H54 (cell line): ENCODE measurements at places on chromosomes 7 and 10.

- no peak for DNase-seq
These were observed 89.5 kb downstream of the KCNMA1 start for GRCh38 chr10:77548157-77548556.

- no peak for DNase-seq
These were observed 189.4 kb upstream of the TCERG1L start for GRCh38 chr10:131500892-131501291.

GRCh38 chr7:152998420-152998819 is 238.9 kb downstream of the ACTR3B start:
- DNase-seq: no peak

DNA sequence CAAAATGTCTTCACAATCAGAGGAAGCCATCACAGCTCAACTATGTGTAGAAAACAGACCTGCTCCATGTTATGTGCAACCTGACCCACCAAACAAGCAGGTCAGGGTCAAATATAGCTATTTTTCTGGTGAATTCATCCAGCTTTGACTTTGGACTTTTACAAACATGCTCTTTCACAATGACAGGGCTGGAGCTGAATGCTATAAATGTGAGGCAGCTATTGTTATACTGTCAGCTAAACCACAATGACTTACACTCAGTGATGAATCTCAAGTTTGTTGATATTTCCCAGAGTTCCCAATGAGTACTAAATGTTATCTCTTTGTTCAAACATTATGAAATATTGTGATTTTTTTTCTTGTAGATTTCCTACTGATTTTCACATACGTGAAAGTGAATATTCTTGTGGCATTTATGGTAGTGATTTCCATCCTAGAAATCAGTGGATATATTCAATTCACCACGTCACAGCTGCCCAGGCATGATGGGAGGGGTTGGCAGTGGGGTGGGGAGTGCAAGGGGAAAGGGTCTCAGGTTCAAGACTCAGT is 2.5 kb upstream of the ITIH2 start:
- DNase-seq: no peak

- no peak for DNase-seq
These were observed 22.3 kb upstream of the IL15RA start for GRCh38 chr10:5999440-6000165.

DNA sequence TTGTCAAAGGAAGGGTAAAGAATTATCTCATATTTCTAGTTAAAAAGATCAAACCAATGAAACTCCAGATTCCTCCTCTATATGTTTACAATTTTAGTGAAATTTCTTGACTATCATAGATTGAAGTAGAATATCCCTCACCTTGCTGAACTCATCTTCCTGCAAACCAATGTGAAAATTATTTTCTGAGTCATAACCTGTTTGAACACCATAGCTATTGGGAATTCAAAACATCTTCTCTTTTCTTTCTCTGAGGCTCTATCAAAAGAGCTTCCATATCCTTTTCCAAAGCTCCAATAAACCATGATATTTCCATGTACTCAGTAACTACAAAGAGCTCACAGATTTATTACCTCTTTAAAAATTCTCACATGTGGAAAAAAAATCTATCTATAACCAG is 134.3 kb downstream of the DOCK4 start:
- no peak for DNase-seq

- DNase-seq: no peak
These were observed 54.8 kb downstream of the MPP7 start for GRCh38 chr10:28248092-28248491.
